NCI-H1048 (cell line): ENCODE measurements at places on chromosomes 5 and 9.

DNA sequence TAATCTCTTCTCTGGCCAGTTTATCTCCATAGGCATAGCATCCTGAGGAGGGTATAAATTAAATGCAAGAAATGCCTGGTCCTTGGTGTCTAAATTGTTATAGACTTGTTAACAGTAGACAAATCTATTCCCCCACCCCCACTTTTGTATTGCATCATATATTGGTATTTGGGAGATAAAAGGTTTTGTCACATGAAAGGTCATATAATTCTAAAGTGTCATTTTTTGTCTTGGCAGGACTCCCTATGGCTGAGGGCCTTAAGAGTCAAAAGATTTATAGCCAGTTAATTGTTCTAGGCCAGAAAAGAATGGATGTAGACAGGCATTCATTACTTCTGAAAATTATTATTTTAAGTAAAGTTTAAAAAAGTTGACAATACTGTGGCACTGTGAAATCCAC, 90.3 kb upstream of the MOCS2 start:
- no peak for DNase-seq

DNA sequence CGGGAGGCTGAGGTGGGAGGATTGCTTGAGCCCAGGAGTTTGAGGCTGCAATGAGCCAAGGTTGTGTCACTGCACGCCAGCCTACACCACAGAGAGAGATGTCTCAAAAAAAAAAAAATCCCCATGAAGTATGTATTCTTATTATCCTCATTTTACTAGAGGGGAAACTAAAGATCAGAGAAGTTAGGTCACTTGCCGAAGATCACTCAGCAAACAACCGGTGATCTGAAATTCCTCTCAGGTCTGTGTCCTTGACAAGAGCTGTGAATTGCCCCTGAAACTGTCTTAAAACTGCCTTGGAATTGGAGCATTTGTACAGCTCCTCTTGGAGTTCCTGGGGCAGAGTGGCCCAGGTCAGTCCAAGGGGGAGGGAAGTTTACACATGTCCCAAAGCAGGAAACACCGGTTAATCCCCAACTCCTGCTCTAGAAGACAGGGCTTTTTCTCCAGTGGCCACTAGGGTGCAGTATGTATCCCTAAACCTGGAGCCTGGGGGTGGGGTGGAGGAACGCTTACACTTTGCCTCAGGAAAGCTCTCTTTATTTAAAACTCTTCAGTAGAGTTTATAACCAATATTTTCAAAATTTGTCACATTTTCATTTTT, 27.6 kb downstream of the AQP7 start:
- peak; percentile 23 for DNase-seq

DNA sequence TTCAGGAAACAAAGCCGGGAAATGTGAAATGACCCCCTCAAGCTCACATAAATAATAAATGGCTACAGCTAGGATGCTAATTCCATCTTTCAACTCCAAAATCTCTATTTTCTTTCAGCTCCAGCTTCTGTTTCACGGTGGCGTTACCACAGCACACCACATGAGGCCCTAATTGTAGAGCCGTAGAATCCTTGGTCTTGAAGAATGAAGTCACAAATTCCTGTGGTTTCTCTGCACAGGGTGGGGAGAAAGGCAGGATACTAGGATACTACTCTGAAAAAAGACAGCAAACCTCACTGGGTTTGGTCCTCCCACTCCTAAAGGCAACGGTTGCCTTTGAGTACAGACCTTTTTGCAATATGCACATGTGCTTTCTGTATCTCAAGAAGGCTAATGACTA, 13.9 kb upstream of the RARS1 start:
- no peak for DNase-seq

DNA sequence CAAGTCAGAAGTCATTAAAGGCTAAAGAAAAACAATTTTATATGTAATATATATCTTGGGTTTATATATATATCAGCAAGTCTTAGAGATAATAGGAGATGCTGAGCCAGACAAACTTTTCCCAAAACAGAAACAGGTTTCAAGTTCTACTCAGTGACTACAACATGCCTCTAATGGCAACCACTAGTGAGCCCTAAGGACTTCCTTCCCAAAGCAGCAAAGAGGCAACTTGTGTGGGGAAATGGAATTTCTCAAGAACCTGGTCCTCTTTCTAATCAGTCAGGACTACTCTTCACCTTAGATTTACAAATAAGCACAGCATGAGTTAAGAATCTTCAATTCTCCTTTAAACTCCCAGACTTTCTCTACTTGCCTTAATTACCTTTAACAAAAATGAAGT, 17.6 kb downstream of the RNF38 start:
- DNase-seq = no peak

- DNase-seq = no peak
Measured at GRCh38 chr9:16060436-16061129, 507.7 kb downstream of the CCDC171 start.
